ENCODE measurements at places on chromosomes 7 and 10.

GRCh38 chr7:88668591-88668990 lies 90.9 kb upstream of the ZNF804B start:
- DNase-seq, result no peak

DNA sequence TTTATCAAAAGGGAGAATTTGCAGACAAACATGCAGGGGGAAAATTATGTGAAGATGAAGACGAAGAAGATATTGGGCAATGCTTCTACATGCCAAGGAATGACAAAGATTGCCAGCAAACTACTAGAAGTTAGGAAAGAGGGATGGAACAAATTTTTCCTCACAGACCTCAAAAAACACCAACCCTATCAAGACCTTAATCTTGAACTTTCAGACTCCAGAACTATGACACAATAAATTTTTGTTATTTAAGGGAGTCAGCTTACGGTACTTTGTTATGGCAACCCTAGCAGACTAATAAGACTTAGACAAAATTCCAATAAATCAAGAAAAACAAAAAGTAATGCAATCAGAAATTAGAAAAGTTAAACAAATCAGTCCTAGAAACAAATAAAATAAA lies 280.0 kb upstream of the GNAI1 start:
- DNase-seq, result no peak

DNA sequence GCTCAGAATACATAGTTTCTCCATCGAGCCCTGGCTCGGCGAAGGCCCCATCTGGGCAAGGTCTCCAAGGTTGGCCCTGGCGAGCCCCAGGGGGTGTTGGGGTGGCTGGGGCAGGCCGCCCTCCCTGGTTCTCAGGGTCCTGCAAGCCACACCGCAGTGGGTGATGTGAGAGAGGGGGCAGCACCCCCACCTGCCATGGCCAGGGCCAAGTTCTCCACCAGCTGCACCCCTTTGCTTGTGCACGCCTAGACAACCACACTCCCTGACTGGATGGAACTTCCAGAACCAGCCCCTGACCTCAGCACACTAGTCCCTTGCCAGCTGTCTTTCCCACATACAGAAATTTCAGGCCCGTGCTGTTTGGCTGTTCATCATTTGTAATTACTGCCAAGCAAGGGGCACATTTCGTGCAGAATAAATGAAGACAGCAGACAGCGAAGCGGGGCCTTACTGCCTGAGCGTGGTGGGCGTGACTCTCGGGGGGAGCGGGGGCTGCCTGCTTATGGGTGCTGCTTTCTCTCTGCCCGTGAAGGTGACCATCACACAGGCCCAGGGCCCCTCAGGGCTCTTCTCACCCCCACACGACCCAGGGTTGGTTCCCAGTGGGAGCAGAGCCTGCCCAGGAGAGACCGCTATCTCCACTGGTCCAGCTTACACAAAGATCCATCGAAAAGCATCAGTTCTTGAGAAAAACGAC lies 85.9 kb downstream of the ADARB2 start:
- DNase-seq, result no peak

GRCh38 chr7:138735399-138735798 lies 34.2 kb upstream of the SVOPL start:
- DNase-seq, result no peak

GRCh38 chr10:102546606-102547320 lies 43.0 kb downstream of the SUFU start:
- DNase-seq, result no peak

DNA sequence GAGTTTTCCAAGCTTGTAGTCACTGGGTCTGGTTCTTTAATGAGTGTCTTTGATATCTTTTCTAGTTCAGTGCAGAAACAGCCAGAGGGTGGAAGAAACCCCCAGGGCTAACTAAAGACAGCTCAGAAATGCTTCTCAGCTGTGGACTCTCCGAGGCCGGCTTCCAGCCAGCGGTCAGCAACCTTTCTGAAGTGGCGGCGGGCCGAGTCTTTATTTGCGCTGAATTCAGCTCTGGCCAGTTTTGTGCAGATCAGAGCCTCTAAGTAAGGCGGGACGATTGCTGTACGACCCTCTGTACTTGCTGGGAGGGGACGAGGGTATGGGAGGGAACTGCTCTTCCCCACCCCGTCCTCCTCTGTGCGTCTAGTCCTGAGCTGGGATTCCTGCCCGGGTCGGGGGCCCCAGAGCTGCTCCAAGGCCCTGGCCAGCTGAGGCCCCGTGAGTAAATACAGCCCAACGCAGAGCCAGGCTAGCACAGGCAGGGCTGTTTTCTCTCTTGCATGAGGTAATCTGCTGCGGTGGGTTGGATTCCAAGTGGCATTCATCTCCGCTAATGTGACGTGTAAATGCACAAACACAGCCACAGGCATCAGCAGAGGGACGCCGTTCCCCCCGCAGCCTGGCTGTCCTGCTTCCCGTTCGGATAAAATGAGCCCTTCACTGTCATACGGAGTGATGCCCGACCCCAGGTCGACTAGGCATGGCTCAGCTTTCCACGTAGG lies 159.8 kb downstream of the PIP4K2A start:
- no peak for DNase-seq

GRCh38 chr7:9657257-9657656 lies 1223.8 kb downstream of the NXPH1 start:
- DNase-seq, result no peak

DNA sequence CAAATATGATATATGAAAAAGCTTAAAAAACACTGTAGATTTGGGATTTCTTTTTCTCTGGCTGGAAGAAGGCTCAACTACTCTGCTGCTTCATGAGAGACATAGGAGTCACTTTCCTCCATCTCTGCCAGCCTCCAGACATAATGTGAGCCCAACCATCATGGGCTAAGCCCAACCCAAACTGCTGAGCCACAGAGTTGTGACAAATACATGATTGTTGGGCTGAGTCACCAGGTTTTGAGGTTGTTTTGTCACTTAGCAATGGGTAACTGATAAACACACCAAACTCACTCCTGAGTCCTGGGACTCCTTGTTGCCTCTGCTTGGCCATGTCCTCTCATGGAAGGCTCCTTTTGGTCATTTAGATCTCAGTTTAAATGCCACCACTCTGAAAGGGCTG lies 381.8 kb upstream of the FZD8 start:
- no peak for DNase-seq

DNA sequence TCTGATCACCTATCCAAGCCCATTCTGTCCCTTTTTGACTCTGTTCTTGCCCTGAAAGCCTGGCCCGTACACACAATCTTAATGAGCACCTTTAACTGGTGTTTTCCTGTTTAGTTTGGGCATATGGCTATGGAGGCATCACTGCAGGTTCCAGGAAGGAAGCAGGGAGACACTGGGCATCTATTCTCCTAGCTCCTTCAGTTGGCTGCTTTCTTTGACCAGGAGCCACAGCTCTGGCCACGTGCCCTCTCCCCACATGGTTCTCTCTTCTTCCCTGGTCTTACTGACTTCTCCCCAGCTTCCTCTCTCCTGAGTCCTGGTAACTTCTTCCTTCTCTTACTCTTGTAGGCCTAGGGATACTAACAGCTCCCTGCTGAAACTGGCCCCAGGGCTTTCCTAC lies 144.4 kb downstream of the CREB5 start:
- DNase-seq, result no peak

GRCh38 chr7:138713191-138713590 lies 12.0 kb upstream of the SVOPL start:
- DNase-seq, result no peak

GRCh38 chr7:103630318-103630717 lies 184.3 kb upstream of the SLC26A5 start:
- DNase-seq, result no peak

DNA sequence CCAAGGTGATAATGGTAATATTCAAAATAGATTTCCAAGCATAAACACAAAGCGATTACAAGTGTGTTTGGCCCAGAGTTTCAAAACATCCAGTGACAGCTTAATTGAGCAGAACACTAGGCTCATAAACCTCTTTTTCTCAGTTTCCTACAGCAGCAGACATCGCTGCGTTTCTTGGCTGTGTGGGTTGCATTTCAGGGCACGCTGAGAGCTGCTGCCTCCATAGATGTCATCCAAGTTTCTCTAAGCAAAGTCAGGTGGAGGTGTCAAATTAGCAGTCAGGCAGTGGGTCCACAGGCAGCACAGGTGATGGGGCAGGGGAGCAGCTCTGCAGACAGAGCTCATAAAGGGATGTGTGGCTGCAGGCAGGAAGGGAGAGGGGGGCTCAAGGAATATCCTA lies 50.5 kb upstream of the COL13A1 start:
- DNase-seq, result no peak

DNA sequence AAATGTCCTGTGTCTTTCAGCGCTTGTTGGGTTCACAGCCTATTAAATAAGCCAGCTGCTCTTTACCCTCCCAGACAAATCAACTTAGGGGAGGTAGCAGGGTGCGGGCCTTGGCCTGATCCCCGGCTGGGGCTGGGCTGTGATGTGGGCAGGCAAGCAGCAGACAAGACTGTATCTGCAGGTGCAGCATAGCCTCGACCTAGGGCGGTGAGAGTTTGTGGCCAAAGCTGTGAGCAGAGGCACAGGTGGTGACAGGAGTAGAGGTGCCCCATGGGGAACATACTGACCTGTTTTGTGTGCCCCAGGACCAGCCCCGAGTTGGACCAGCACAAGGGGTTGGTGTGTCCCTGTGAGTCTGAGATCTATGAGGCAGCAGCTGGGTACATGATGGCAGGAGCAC lies 885.4 kb downstream of the ZNF37A start:
- no peak for DNase-seq

- DNase-seq, result no peak
Measured at GRCh38 chr10:86592413-86592812, 61.9 kb upstream of the OPN4 start.
